NCI-H345 (cell line): ENCODE measurements at places on chromosomes 11 and 22.

- DNase-seq: no peak
These were observed 53.1 kb upstream of the TSPAN18 start for GRCh38 chr11:44673688-44674087.

DNA sequence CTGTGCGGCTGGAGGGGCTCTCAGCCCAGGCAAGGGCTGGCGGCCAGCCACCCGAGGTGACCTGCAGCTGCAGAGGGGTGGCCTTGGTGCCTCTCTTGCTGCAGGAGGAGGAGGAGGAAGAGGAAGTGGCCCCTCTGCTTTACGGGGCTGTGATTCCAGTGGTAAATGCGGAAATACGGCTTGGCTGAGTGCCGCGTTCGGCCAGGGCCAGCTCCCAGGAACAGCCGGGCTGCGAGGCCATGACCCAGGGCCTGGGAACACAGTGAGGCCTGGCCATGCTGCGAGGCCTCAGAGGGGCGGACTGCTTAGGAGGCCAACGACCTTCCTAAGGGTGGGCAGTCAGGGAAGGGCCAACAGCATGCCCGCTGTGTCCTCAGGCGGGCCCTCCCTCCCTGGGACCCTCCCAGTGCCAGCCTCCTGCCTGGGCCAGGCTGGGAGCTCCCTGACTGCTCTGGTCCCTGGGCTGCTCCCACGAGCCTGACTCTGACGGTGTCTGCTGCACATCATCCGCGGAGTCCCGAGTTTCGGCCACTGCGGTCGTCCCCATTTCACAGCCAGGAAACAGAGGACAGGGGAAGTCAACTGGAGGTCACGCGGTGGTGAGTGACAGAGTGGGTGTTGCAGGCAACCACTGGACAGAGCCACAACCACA, 20.8 kb upstream of the PPARA start:
- DNase-seq: no peak

GRCh38 chr11:122323754-122324421, 207.9 kb upstream of the BLID start:
- no peak for DNase-seq

- no peak for DNase-seq
These were observed 7.1 kb downstream of the P2RY2 start for GRCh38 chr11:73225001-73225686.

DNA sequence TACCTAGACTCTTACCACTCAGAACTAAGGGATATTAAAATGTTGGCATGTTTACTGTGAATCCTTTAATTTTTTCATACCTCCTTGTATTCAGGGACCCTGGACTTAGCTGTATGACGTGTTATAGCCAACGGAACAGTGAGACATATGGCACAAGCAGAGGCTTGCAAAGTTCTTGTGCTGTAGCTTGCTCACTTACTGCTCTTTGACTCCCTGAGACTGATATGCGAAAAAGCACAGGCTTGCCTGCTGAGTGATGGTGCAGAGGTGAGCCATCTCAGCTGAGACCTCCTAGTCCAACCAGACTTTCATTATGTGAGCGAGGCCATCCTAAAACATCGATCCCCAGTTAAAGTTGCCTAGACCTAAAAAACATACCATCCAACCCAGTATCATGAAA, 811.0 kb downstream of the METTL15 start:
- no peak for DNase-seq

GRCh38 chr11:62911137-62912130, 9.7 kb downstream of the CHRM1 start:
- DNase-seq: no peak
